ENCODE measurements at places on chromosomes 5 and 9.

GRCh38 chr9:78695519-78695918 is 398.6 kb downstream of the PSAT1 start:
- DNase-seq = no peak

- DNase-seq = no peak
These were observed 363.6 kb downstream of the ANXA1 start for GRCh38 chr9:73515216-73515615.

- no peak for DNase-seq
These were observed 14.5 kb downstream of the TERT start for GRCh38 chr5:1280177-1281037.

DNA sequence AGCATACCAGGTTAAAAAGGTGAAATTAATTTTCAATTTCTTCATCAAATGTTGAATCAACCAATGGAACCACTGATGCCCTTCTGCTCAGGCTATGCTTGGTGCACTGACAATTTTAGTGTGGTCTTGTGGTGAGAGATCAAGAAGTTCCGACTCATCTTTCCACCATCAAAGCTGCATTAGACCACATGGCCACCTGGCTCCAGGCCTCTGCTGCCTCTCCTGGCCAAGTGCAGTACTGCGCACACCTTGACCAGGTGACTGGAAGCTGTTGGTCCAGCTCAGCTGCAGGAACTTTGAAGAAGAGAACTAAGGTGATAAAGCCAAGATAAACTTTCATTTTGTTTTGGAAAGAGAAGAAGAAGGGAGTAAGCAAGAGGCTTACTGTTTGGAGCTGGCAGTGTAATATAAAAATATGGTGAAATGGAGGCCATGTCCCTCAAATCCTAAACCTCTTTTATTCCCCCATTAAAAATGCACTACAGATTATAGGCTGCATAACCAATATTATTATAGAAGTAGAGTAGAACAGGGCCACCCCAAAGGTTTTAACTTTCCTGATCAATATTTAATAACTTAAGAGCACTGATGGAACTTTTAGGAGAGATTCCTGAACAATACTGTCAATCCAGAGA is 315.5 kb upstream of the C9orf72 start:
- DNase-seq = no peak

GRCh38 chr9:4581035-4581760 is 80.9 kb upstream of the PLPP6 start:
- DNase-seq = no peak

DNA sequence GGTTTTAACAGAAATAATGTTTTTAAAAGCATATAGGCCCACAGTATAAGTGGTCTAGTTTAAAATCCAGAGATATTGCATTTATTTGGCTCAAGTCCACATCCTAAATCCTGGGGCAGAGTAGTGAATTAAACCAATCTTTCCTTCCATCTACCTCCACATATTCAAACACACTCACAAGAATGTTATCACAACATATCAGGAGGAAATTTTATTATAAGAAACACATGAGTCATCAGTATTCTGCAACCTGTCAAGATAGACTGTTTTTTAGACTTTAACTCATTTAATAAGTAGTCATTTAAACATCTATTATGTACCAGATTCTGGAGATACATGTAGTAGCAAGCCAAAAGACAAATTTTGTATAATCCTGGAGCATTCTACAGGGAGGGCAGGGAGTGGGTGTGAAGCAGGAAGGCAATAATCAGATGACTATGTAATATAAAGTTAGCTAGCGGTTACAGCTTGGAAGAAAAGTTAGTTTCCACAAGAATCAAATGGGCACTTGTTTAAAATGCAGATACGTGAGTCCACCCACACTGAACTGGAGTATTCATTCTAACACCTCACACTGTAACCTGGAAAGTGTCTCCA is 187.3 kb upstream of the PIK3R1 start:
- DNase-seq = no peak

DNA sequence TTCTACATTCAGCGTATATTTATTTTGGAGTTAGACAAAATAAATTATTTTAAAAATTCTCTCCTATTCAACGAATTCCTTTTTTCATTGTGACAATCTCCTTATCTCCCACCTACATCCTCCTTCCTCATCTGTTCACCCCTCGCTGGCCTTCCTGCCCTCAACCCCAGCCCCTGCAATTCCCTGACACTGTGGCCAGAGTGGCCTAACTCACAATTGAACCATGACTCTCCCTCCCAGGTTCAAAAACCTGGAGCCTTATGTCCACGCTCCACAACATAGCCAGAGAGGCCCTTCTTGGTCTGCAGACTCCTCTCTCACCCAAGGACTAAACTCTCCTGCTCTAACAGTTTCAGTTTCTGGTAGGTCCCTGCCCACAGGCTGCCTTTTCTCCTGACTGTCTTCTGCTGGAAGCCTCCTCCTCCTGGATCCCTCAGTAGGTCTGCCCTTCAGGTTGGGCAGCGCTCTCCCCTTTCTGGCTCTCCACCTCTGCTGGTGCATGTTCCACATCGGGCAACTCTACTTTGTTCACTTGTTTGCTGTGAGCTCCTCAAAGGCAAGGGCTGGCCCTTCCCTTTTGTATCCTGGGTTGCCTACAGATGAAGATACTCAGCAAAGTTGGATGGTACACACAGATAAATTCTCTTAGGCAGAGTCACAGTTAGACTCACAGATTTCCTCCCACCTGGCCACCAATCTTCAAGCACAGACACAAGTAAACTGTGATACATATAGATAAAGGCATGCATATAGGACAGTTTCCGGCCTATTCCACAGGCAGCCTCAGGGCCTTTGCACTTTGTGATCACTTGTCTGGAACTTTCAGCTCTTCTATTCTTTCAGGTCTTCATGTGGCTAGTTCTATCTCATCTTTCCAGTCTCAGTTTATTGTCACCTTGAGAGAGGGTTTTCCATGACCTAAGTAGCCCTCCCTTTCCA is 19.8 kb upstream of the MYORG start:
- peak; percentile 44 for DNase-seq

DNA sequence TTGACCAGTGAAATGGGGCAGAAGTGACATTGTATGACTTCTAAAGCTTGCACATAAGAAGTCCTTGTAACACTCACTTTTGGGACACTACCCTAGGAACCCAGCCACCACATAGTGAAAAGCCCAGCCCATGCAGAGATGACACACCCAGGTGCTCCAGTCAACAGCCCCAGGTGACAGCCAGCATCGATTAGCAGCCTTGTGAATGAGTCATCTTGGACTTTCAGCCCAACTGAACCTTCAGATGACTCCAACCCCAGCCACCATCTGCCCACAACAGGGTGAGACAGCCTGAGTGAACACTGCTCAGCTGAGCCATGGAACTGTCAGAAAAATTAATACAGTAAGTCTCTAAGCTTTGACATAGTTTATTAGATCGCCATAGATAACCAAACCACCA is 458.6 kb downstream of the ZSWIM6 start:
- DNase-seq = no peak
